ENCODE measurements at places on chromosomes 5 and 9.

DNA sequence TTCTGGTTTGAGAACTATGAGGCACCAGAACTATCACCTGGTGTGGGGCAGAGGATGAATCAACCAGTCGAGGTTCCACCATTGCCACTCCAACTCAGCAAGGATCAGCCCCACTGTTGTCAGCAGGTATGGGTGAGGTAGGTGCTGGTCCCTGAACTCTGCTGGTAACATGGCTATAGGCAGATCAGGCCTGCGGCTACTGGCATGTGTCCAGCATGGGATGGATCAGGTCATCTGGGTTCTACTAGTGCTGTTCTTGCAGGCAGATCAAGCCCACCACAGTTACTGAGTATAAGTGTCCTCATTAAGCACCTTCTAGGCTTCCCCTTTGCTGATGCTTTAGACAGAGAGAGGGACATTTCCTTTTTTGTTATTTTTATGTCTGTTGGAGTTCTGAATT, 71.7 kb downstream of the GABRA6 start:
- no peak for DNase-seq

GRCh38 chr9:38008168-38009034, 60.6 kb downstream of the SHB start:
- DNase-seq = no peak

- no peak for DNase-seq
These were observed 47.3 kb downstream of the WNK2 start for GRCh38 chr9:93231121-93231694.

GRCh38 chr5:175521313-175521833, 43.0 kb downstream of the SFXN1 start:
- DNase-seq = no peak

DNA sequence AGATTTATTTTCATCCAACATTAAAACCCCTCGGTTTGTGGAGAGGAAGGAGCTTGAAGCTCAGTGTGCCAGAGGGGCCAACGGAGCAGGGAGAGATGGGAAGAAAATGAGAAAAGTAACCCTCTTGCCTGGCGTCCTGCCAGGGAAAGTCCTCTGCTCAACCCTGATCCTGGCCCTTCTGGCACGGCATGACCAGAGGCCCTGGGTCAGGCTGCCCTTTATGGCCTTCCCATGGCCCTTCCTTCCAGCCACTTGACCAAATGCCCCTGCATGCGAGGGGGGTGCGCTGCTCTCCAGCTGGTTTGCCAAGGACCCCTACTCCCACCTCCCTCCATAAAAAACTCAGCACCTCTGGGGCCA, 43.8 kb downstream of the SPRY4 start:
- DNase-seq = no peak

DNA sequence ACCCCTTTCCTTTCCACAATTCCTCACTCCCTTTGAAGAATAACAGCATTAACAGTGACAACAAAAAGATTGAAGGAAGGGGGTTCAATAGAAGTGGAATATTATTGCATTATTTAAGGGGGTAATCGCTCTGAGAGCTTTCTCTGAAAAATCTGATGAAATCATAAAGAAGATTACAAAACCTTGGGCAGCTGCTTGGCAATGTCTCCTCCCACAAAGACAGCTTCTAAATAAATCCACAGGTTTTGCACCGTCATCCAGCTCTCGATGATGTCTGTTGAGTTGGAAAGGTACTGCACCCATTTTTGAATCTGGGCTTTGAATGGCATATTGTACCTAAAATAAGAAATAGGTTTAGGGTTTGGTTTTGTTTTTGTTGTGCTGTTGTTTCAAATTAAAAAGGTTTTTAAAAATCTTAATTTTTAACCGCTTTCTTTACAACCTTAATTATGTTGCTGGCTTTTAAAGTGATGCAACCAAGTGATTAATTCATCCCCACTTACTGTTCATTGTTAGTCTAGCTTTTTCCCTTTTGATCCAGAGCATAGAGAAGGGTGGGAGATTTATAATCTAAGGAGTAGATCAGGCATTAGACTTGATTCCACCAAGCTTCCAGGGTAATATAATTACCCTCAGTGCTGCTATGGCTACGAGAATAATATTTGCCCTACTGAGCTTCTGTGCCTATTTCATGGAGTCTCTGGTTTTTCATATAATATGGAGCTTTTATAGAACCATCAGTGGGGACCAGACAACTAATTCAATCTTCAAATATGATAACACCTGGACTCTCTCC, 85.0 kb downstream of the DNAH5 start:
- DNase-seq = no peak

DNA sequence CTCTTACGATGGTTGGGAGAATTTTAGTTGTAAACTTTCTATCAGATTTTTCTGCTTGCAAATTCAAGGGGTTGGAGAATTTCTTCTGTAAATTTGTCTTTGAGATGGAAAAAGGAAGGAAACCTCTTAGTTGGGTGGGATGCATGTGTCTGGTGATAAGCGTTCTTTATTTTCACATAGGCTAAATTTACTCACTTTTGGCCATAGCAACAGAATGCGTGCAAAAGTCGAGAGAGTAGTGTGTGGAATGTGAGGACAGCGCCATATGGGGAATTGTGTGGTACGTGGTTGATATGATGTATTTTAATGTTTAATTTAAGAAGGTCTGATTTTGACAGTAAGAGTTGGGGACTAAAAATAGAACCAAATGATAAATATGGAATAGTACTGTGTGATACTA, 282.2 kb downstream of the TAF11L14 start:
- DNase-seq = no peak

GRCh38 chr5:169711551-169712225, 74.6 kb downstream of the DOCK2 start:
- DNase-seq = no peak

GRCh38 chr5:145465474-145466263, 369.5 kb downstream of the PRELID2 start:
- DNase-seq = no peak

- DNase-seq = no peak
These were observed 86.6 kb downstream of the APBA1 start for GRCh38 chr9:69585571-69585970.

GRCh38 chr5:95923918-95924544, 37.6 kb downstream of the ELL2 start:
- no peak for DNase-seq

- no peak for DNase-seq
These were observed 185.5 kb upstream of the ANKH start for GRCh38 chr5:15056988-15057592.

DNA sequence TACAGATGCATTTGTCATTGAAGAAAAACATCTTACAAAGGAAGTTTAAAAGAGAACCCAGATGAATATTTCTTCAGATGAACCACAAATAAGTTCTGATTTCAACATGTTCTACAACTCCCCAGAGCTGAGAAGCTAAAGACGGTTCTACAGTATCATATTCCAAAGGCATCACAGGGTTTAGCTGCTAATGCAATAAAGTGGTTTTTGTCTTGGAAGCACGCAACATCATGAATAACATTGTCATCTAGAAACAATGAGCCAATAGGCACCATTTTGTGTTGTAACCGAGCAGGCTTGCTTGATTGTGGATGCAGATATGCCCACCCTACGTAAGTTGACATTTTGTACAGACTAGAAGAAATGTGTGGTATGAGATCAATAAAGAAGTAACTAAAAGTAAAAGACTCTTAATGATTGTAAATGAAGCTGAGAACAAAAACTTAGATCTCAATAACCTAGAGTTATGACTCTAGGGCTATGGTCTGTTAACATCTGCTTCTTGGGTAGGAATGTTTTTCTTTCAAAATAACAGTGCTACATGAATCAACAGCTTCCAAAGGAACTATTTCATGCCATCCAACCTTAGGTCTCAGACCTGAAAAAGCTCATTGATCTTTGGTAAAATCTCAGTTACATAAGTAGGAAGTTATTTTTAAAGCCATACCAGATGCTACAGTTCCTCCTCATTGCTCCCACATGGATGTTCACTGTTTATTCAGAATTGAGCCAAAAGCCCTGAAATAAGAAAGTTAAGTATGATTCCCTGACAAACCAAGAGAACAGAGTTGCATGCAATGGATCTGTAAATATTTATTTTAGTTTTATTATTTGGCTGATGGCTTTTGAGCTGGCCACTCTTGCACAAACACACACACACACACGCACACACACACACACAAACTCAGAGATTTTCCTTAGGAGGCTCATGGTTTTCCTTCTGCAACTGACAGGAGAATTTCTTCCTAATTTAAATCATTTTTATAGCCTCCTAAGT, 118.7 kb upstream of the SLCO6A1 start:
- no peak for DNase-seq

DNA sequence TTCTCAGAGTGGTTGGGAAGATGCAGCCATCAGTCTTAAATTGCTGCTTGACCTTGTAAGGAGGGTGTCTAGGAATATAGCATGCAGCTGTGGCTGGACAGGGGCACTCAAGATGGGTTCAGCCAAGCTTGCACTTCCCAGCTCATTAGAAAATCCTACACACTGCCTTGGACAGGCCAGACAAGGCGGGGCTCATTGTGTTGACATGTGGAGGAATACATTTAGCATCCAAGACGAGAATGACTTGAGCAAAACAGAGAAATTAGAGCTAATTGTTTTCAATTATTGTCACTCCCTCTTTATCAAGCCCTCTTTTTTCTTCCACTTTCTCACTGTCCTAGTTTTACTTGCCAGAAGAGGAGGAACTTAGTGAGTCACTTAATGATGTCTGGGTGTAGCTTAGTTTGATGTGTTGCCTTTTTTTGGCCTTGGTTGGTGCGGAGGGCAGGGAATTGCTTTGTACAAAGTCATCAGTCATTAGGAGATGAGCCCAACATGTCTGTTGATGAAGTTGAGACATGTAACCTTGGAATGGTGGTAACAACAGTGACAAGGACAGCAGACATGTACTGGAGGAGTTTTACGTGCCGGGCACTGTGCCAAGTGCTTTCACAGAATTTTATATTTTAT, 1219.3 kb upstream of the WWC1 start:
- no peak for DNase-seq

DNA sequence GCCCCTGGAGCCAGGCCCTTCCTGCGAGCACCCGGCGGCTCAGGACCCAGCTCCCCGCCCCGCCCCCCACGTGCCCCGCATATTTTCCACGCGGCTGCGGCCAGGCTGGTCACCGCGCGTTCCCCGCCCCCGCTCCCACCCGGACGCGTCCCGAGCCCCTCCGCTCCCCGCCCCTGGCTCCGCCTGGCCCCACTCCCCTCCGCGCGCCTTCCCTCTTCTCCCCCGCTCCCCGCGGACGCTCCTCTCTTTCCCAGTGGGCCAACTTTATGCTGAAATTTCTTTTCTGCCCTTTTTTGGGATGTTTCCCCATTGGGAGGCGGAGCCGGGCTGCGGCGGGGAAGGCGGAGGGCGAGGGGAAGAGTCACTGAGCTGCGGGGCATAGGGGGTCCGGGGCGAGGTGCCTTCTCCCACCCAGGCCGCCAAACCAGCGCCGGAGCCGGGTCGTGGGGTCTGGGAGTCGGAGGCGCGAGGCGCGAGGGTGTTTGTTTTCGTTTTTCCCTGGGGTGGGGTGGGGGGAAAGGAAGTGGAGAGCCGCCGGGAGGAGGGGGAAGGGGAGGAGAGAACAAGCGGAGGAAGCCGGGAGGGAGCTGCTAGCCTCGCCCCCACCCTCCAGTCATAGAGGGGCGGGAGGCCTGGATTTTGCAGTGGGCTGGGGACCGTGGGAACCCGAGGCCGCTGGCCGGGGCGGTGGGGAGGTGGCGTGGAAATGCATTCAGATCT, 1.0 kb upstream of the TPM2 start:
- DNase-seq = no peak

DNA sequence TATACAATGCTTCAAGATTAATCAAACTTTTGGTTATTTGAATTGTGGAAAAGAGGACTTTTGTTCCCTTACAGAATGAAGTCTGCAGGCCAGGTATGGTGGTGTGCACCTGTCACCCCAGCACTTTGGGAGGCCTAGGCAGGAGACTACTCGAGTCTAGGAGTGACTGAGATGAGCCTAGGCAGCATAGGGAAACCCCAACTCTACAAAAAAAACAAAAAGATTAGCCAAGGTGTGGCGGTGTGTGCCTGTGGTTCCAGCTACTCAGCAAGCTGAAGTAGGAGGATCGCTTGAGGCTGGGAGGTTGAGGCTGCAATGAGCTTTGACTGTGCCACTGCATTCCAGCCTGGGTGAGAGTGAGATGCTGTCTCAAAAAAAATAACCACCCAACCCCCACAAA, 9.3 kb downstream of the CCNH start:
- no peak for DNase-seq

- DNase-seq = no peak
These were observed 156.2 kb upstream of the NR3C1 start for GRCh38 chr5:143559586-143560109.

- DNase-seq = no peak
These were observed 11.3 kb upstream of the DIPK1B start for GRCh38 chr9:136700959-136701667.

Measured in stimulated activated CD8-positive, alpha-beta memory T cell treated with anti-CD3 and anti-CD28 coated beads, Interleukin-7, amount 100 ng/mL, for 1 hour (primary cell).